ENCODE measurements at places on chromosomes 4 and X.

GRCh38 chr4:110088670-110089069, 109.7 kb downstream of the ELOVL6 start:
- DNase-seq: no peak

GRCh38 chr4:44760142-44760898, 34.0 kb upstream of the GNPDA2 start:
- no peak for DNase-seq

DNA sequence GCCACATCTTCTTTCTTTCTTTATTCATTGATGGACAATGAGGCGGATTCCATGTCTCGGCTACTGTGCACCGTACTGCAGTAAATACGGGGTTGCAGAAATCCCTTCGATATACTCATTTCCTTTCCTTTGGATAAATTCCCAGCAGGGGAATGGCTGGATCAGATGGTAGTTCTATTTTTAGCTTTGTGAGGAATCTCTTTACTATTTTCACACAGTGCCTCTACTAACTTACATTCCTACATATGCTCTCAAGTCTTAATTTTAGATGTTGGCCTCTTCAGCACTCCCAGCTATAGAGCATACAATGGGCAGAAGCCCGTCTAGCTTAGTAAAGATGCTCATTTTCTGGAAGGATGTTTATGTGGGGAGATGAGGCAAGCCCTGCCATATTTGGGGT, 317.4 kb downstream of the ASMT start:
- no peak for DNase-seq

DNA sequence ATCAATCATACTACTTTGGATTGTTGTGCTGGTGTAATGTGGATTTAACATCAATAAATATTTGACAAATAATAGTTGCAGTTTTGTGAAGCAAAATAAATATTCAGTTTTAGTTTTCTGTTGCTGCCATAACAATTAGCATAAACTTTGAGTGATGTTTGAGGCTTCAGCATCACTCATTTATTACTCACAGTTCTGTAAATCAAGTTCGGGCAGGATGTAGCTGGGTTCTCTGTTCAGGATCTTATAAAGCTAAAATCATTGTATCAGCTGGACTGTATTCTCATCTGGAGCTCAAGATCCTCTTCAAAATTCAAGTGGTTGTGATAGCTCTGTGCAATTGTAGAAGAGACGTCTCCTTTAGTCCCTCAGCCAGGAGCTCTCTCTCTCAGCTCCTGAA, 81.7 kb downstream of the CBR4 start:
- DNase-seq: no peak

- no peak for DNase-seq
Measured at GRCh38 chrX:119762718-119763117, 4.3 kb downstream of the SOWAHD start.

DNA sequence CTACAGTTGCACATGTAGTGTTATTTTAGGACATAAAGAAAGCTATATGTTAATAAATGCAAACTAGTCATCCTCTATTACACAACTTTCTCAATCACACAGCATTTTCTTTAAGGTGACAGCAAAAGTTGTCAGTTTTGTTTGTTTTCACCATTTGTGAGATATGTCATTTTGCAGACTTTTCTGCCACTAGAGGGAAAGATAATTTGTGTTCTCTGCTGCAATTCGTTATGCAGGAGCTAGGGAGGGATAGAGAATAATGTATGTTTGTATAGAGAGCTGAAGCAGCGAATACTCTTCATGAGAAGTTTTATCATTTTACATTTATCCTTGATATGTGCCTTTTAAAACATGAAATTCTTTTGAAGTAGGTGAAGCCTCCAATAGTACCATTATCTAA, 670.6 kb upstream of the ATOH1 start:
- DNase-seq: no peak

DNA sequence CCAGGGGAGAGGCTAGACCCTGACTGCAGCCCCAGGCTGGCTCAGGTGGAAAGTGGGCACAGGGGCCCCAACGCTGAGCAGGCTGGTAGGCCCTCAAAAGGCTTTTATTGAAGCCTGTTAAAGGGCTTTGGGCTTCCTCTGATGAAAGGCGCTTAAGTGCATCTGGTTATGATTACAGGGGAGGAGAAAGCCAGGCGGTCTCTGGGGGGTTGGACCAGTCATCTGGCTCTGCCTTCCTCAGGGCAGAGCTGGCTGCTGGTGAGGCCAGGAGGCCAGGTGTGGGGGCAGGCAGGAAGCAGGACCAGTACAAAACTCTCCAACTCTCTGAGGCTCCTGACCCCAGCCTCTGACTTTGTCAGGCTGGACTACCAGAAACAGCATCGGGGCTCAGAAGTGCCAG, 68.8 kb upstream of the BCOR start:
- DNase-seq: no peak

- DNase-seq: no peak
Measured at GRCh38 chrX:153924149-153924861, 1.8 kb downstream of the ARHGAP4 start.

- no peak for DNase-seq
Measured at GRCh38 chr4:138555584-138555983, 313.4 kb upstream of the SLC7A11 start.

- DNase-seq: peak; percentile 15
Measured at GRCh38 chrX:102155806-102156179, at the start of gene BEX5. TSS of gene BEX5 (minus strand) at chrX:102155977. CDS start at chrX:102154265, 1,712 bp downstream.

GRCh38 chrX:14354521-14354920, 174.8 kb upstream of the GLRA2 start:
- DNase-seq: no peak

- DNase-seq: no peak
Measured at GRCh38 chrX:22433292-22434070, 160.8 kb downstream of the CBLL2 start.

DNA sequence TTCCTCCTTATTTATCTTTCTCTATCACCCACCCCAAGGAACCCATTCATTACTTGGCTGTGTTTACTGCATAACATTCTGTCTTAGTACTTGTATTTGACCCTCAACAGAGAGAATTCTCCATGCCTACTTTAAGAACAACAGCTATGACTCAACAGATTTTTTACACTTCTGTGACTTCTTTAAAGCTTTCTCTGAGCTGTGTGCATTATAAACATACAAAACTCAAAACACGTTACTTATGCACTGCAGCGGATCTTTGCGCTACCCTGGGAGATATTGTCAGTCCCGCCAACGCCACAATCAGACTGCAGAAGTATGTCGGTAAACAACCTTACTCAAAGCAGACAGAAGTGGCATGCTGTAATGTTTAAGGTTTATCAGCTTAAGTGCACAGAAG, 35.1 kb downstream of the PRKX start:
- no peak for DNase-seq

DNA sequence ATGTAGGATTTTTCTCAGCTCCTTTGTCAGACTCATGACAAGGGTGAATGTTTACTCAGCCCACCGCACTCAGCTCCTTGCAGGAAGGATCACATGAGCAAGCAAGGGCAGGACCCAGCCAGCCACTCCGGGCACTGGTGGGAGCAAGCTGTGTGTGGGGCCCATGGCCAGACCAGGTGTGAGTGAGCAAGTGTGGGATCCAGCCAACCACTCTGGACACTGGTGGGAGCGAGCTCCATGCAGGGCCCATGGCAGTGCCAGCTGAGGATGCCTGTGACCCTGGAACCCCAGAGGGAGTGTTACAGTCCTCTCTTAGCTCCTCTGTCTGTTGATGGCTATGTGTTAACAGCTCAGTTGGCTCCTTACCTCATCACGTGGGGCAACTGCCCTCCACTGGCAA, 2750.6 kb downstream of the PCDH7 start:
- no peak for DNase-seq

DNA sequence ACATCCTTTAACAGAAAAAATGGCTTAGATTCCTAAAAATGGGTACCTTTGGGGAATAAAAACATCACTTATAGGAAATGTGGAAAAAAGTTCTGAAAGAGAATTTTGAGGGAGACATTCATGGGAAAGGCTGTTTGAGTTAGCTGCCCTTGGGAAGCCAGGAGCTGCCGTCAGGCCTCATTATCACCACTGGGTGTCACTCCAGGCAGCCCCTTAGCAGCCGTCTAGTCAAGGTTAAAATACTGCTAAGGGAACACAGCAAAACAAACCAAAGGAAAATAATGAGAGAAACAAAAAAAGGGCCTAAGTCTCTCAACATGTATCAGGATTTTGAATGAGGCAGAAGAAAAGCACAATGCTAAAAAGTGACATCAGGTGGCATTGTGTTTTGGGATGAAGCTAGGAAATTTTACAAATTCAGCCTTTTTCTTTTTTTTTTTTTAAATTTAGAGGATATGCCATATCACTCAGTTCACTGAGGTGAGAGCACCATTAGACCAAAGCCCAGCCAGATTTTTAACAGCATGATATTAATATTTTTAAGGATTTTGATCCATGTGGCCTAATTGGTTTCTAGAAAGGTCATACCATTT, 235.3 kb downstream of the GPAT3 start:
- no peak for DNase-seq

Data from stimulated activated CD8-positive, alpha-beta memory T cell treated with anti-CD3 and anti-CD28 coated beads, Interleukin-4, amount 100 ng/mL, for 4 hours (primary cell).